A673 (cell line): ENCODE measurements at places on chromosomes 1 and 21.

GRCh38 chr1:7298749-7299151 is 472.3 kb upstream of the VAMP3 start:
- peak; percentile 60 for DNase-seq

GRCh38 chr1:41101950-41102607 is 80.6 kb upstream of the SLFNL1 start:
- peak; percentile 86 for DNase-seq

DNA sequence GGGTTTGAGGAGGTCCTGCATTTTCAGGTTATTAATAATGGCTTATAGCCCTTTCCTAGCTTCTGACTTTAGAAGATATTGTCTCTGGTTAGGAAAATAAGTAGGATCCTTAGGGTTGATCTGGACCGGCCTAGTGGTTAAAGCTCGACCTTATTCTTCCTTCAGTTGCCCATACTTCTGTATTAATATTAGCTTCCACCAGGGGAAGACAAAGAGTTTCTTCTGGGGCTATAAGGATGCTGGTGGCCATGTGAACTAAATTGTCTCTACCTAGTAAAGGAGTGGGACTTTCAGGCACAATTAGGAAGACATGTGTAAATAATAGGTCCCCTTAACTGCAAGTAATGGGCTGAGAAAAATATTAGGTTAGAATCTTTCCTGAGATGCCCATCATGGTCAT is 20.6 kb upstream of the FCGR2A start:
- no peak for DNase-seq

DNA sequence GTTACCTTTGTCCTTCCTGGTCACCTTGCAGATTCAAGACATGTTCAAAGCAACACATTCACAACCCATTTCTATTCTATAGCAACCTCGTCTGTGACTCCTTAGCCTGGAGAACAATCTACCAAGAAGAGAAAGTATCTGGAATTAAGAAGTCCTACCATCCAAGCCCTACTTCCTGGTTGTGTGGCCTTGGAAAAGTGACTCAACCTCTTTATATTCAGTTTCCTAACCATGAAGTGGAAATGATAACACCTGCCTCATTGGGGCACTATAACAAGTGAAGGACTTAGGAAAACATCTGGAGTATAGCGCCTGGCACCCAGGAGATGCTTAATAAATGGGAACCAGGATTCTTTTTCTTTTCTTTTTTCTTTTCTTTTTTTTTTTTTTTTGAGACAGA is 36.5 kb upstream of the SRRM1 start:
- no peak for DNase-seq

DNA sequence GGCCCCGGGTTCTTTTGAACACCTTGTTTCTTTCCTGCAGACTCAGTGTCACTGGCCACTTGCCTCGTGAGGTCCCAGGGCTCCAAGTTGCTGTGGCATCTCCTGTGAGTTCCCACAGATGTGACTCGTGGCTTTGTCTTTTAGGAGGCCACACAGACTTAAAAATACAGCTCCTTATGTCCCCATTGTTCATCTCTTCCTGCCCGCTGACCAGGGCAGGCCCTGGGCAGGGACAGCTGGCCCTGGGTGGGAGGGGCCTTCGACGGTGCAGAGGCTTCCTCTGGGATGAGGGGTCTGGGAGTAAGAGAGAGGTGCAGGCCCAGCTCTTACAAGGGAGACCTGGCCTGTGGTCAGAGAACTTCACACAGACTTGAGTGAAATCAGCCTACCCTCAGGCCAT is 15.6 kb downstream of the LDLRAP1 start:
- DNase-seq: no peak

DNA sequence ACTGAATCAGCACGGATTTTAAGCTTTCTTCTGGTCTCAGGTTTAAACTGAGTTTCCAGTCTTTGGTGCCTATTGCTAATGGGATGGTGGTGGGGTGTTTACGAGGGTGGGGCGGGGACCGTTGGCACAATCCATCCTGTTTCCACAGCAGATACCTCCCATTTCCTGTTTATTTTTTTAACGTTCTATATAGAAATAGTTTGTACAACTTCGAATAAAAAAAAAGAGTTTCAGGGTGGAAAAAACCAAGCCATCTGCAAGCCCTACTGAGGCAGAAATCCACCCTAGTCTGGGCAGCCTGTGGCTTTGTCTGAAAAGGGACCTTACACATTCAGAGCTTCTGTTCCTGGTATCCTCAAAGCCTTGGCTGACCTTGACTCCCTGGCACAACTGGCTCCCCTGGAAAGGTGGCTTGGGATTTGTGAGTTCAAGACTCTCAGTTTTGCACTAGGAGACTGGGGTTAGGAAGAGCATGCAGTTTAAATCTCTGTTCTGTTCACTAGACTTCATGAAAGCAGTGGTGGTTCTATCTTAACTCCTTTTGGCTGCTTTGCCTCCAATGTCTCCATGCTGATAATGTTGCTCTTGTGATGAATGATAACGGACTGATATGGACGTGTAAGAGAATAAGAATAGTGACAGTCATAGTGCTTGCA is 46.7 kb downstream of the VANGL2 start:
- no peak for DNase-seq

DNA sequence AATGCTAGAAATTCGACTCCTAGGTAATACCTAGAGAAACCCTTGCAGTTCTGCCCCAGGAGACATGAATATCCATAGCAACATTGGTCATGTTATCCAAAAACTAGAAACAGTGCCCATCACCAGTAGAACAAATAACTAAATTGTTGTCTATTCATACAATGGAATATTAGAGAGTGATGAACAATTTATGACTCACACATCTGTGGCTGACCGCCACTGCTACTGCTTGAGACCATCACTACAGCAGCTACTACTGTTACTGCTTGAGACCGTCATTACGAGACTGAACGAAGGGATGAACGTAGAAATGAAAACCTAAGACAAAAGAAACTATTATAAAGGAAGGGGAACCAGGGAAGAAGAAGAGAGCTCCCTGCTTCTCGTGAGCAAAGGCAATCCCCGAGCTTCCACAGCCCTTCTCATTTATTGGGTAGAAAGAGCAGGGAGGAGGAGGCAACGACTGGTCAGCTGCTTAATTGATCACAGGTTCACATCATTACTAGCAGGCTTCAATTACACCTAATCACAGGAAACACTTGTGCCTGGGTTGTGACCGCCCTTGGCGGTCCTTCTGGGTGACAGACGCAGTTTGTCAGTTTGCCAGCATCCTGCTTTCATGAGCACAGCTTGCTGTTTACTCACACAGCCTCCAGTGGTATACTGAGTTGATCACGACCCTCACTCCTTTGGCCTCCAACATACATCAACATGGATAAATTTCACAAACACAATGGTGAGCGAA is 14.1 kb upstream of the PADI4 start:
- no peak for DNase-seq

GRCh38 chr21:42609811-42610210 is 43.6 kb upstream of the PDE9A start:
- DNase-seq: no peak

- no peak for DNase-seq
Measured at GRCh38 chr1:25072461-25072860, 142.4 kb upstream of the RUNX3 start.

DNA sequence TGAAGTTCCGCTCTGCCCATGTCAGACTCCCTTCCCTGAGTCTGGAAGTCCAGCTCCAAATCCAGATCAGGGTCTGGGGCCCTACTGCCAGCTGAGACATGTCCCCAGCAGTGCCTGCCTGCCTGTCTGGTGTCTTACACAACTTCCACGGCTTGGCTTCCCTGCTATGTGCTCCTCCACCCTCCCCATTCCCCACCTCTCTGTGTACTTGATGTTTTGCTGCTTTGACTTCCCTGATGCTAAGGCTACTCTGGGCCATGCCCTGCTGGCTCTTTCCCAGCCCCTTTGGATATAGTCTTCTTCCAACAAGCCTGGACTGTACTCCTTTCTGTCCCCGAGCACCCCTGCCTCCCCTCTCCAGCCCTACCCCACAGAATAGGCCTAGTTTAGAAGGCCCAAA is 7.3 kb downstream of the GJA5 start:
- DNase-seq: no peak

- DNase-seq: peak; percentile 33
Measured at GRCh38 chr1:48203287-48203900, 19.1 kb upstream of the SLC5A9 start.

- DNase-seq: no peak
Measured at GRCh38 chr1:105204836-105205371, 1455.2 kb downstream of the AMY1C start.

DNA sequence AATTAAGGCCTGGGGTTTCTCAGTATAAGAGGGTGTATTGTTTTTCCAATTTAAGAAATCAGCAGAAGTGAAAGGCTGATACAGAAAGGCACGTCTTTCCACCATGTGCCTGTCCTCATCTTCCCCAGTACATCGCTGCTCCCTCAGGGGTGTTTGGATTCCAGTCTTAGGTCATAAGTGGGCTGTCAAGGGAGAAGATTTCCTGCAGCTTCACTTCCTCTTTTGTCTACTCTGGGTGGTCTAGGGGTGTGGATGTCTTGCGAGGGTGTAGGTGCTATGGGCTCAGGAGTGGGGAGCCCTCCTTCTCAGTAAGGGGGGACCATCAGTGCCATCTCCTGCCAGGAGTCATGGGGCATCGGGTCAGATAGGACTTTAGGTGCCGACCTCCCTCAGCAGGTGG is 999.8 kb upstream of the NCAM2 start:
- no peak for DNase-seq

- no peak for DNase-seq
Measured at GRCh38 chr1:55010887-55011217, 12.1 kb downstream of the BSND start.

- no peak for DNase-seq
Measured at GRCh38 chr1:37596182-37596667, 488 bp upstream of the GNL2 start.

GRCh38 chr21:18350216-18350615 is 53.4 kb downstream of the TMPRSS15 start:
- no peak for DNase-seq

DNA sequence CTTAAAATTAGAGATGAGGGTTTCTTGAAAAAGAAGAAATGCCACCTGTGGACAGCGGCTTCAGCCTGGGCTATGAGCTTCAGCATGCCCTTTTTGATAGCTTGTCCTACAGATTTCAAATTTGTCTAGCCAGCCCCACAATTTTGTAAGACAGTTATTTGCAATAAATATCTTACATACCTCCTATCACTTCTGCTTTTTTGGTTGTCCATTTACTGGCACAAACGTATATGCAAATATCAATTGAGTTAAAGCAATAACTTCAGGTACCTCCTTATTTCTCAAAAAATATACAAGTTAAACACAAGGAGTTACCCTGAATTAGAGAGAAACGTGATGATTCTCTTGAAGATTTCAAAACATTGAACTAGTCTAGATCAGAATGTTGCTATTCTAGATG is 53.5 kb downstream of the OLFM3 start:
- no peak for DNase-seq

DNA sequence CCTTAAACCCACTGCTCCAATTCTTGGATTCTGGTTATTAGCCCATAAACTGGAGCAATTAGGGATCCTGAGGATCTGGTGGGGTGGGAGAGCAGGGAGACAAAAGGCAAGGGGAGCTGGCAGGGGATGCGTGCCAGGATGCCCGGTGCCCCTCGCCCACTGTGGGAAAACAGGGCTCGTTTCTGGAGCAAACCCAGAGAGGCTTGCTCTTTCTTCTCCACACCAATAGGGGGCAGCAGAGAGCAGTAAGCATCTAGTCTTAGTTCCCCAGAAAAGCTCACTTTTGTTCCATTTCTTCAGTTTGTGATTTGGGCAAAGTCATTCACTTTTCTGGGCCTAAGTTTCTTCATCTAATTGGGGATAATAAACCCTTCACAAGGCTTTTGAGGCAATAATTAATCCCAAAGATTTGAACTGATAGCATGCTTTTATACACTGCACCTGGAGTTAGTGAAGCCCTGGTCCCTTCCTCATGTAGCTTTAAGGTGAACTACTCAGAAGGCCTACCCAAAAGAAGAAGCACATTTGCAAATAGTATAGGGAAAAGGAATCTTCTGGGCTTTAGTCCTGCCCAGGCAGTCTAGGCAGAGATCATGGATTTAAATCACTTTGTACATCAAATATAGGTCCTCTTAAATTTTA is 160.6 kb upstream of the USP24 start:
- DNase-seq: peak; percentile 61
